ENCODE measurements at places on chromosomes 4 and X.
A peak's percentile ranks its signal among the peaks of the same experiment; 100 is the strongest.

GRCh38 chr4:140906993-140907962 is 151.1 kb upstream of the TBC1D9 start:
- DNase-seq, result no peak

- DNase-seq, result no peak
Observed at GRCh38 chr4:146294776-146295175, 80.4 kb downstream of the REELD1 start.

DNA sequence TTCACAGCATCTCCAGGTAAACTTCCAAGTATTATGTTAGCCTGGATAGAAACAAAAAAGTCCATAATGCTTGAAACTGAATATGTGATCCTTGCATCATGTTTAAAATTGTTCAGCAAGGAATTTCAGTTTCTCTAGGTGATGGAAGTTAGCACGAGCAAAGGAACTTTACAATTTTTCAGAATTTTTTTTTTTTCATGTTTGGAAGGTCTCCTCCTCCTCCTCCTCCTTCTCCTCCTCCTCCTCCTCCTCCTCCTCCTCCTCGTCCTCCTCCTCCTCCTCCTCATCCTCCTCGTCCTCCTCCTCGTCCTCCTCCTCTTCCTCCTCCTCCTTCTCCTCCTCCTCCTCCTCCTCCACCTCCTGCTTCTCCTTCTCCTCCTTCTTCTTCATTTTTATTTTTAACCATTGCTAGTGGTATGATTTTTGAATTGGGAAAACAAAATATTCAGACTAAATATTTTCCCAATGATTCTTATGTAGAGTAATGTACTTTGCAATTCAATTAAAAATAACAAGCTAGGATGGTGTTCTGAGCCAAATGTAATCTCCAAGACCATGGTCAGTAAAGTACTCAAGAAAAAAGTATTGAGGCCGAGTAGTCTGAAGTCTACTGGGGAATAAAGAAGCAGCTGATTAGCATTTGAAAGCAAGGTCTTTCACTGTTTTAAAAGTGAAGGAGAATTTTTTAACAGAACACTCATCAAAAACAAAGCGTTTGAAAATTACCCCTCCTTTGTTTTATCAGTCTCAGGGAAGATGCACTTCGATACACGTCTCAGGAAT is 420.9 kb upstream of the ATOH1 start:
- no peak for DNase-seq

- DNase-seq, result peak; percentile 4
Observed at GRCh38 chrX:120358737-120359456, 3.0 kb upstream of the ATP1B4 start.

GRCh38 chr4:36091997-36092396 is 152.3 kb downstream of the ARAP2 start:
- no peak for DNase-seq

DNA sequence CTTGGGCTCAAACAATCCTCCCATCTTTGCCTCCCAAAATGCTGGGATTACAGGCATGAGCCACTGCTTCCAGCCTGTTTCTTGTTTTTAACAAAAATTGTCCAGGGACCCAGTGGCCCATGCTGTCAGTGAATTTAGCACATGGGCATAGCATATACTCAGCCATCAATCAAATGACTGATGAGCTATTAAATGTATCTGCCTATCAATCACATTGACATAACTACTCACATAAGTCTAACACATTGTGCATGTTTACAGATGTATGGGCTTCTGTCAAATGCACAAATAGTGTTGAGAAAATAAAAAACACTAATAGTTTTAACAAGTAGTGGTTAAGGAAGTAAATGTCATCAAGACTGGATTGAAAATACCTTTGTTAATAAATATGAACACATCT is 249.4 kb downstream of the COX18 start:
- DNase-seq, result no peak

DNA sequence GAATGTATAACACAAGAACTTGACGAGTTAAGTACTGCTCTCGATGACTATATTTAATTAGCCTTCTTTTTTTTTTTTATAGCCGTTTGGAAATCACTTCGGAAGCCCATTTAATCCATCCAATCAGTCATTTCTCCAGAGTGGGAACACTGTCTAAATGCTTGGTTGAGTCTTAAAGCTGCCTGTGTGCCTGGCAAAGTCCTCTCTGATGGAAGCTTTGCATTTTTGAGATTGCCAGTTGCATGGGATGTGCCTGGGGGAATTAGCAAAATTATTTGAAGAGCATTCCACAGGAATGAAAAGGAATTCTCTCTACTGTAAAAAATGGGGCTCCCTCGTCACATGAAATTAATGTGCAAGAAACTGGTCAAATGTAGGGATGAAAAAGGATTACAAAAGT is 398.8 kb upstream of the RPS6KA3 start:
- no peak for DNase-seq

- no peak for DNase-seq
Observed at GRCh38 chr4:64341711-64342110, 67.5 kb downstream of the TECRL start.

DNA sequence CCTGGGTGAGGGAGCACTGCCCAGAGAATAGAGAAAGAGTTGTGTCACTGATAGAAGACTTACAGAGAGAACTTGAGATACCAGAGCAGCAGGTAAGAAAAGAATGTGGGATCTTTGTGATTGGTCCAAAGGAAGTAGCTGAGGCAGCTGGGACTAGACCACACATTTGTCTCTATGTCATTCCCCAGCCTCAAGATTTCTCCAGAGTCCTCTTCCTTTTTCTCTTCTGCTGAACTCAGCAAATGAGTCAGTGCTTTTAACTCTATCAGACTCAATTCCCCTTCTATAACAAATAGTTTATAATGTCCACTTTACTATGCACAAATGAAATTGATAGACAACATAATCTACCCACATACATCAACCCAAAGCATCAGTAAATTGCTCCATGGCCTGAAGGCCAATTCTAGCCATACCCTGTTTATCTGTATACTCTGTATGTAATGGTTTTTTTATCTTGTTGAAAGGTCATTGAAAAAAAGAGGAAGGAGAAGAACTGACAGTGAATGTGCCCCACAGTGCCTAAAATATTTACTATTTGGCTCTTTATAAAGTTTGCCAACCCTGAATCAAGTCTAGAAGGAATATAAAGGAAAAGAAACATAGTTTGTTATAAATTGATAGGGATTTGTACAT is 38.2 kb downstream of the ETDC start:
- DNase-seq, result no peak

- peak; percentile 28 for DNase-seq
Observed at GRCh38 chr4:121370729-121371325, 10.0 kb downstream of the QRFPR start.

DNA sequence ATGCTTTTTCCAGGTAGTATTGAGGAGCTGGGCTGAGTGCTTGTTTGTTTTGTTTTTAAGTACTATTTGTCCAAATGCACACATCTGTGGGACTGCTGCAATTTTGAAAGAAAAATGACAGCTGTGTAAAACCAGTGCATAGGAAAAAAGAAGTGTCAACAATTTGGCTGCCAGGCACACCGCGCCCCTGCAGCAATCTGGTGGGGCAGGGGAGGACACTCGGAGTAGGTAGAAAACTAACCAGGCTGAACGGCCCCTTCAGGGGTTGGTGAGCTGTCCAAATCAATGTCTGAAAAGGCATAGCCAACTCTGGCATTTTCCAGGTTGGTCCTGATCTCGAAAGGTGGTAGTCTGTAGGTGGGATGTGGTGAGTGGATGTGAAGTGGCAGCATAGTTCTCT is 1.1 kb downstream of the LDOC1 start:
- no peak for DNase-seq

DNA sequence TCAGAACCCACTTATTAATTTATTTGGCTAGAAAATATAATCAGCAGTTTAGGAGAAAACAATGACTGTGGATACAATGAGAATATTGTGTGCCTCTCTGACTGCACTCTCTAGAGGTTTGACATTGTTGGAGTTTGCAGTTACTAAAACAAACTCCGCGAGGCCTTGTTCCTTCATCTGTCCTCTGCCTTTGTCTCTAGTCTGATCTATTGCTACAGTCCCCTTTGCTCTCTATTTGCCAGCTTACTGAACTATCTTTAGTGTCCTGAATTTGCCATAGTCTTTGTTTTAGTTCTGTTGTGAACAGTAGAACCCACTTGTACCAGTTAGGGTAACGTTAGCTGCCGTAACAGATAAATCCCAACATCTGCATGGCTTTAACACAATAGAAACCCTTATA is 81.4 kb upstream of the RPS6KA3 start:
- no peak for DNase-seq

GRCh38 chr4:23023666-23024065 is 330.9 kb downstream of the GBA3 start:
- DNase-seq, result no peak

- DNase-seq, result no peak
Observed at GRCh38 chrX:76064825-76065224, 108.0 kb upstream of the PBDC1 start.

- no peak for DNase-seq
Observed at GRCh38 chr4:173214661-173215060, 46.0 kb downstream of the GALNT7 start.

DNA sequence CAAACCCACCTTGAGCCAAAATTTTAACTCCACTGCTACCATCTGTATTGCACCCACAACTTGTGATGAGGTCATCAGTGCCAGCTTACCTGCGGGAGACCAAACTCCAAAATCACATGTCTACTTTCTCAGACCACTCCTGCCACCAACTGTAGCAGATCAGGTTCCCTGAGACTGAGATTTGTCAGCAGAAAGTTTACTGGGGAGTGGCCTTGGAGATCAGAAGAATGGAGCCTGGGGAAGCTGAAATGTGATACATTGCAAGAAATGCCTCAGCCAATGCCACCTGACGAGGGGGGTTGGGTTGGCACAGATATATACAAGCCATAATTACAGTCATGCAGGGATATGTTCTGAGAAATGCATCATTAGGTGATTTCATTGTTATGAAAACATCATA is 19.1 kb downstream of the HAUS3 start:
- peak; percentile 63 for DNase-seq

- no peak for DNase-seq
Observed at GRCh38 chr4:158229768-158230167, 19.5 kb downstream of the TMEM144 start.

GRCh38 chrX:136679531-136679930 is 31.6 kb downstream of the CD40LG start:
- no peak for DNase-seq

DNA sequence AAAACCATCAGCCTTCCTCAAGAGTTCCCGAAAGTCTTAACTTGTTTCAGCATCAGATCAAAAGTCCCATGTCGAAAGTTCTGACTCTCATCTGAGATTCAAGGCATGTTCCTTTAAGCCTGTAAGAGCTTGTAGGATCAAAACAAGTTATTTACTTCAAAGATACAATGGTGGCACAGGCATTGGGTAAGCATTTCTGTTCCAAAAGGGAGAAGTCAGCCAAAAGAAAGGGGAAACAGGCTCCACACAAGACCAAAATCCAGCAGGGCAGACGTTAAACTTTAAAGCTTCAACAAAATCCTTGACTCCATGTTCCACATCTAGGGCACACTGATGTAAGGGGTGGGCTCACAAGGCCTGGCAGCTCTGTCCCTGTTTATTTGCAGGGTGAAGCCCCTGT is 91.7 kb downstream of the FHDC1 start:
- no peak for DNase-seq

- DNase-seq, result no peak
Observed at GRCh38 chrX:14712096-14712495, 160.8 kb downstream of the FANCB start.

DNA sequence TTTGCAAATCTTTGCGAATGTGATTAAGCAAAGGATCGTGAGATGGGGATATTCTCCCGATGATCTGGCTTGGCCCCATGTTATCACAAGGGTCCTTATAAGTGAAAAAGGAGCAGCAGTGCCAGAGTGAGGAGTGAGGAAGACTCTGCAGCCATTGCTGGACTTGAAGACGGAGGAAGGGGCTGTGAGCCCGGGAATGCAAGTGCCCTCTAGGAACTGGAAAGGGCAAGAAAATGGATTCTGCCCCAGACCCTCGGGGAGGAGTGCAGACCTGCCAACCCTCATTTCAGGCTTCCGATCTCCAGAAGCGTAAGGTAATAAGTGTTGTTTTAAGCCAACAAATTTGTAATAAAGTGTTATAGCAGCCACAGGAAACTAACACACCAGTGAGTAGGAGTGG is 76.3 kb downstream of the EVC start:
- no peak for DNase-seq

GRCh38 chr4:119667802-119668201 is 39.2 kb upstream of the PDE5A start:
- no peak for DNase-seq

GRCh38 chrX:119622356-119623232 is 16.4 kb upstream of the NKRF start:
- DNase-seq, result no peak

DNA sequence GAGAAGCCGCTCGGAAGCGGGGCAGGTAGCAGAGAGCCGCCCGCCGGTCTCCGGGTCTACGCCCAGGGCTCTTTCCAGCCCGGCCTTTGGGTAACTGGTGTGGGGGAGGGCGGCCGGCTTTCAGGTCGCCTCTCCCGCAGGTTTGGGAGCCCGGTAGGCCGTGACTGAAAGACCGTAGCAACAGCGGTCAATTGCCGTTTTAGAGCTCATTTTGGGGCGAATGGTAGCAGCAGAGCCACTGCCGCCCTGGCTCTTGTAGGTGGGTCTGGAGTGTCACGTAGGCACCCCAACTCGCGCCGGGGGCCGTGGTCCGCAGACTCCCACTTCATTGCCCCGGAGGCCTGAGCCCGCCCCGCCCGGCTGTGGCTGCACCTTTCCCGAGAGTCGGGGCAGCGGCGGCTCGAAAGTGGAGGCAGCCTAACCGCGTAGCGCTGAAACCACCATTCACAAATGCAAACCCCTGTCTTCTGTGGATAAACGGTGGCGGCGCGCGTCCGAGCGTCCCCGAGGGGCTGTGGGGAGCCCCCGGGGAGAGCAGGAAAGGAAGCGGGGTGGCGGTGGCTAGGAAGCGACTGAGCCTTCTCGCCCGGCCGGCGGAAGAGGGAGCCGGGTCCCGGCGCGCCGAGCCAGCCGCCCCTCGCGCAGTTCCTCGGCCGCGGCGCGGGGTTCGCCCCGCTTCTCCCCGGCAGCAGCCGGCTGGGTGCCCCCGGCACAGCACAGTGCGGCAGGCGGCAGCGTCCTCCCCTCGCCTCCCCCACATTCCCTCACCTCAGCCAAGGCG is 2185.1 kb upstream of the TENM3 start:
- DNase-seq, result peak; percentile 66

- no peak for DNase-seq
Observed at GRCh38 chrX:24125028-24125612, 24.4 kb upstream of the ZFX start.

GRCh38 chrX:16239211-16239610 is 71.9 kb downstream of the MAGEB17 start:
- DNase-seq, result no peak

- peak; percentile 92 for DNase-seq
Observed at GRCh38 chr4:118684873-118685811, at the start of gene METTL14. Gene METTL14, plus strand, starts transcription at chr4:118685392. Its CDS starts 143 bp downstream, at chr4:118685535.

DNA sequence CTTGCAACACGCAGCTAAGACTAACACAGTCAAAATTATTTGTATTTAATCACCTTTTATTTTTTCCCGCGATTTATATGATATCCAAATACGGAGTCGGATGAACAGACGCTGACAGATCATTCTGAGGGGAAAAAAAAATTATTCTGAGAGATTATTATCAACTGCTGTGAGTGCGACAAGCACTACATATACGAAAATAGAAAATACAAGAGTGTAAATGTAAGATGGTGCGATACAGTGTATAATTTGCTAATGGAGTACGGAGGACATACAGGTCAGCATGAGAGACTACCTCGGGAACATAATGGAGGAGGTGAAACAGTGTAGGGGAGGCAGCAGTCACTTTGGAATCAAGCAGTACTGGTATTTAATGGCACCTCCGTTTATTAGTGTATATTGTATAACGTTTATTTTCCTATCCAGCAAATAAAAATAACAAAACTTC is 2.8 kb upstream of the LIN54 start:
- DNase-seq, result no peak

Data from iPS-NIHi11 (cell line).